T1000 (cell line): ENCODE measurements at places on chromosomes 16 and 17.

DNA sequence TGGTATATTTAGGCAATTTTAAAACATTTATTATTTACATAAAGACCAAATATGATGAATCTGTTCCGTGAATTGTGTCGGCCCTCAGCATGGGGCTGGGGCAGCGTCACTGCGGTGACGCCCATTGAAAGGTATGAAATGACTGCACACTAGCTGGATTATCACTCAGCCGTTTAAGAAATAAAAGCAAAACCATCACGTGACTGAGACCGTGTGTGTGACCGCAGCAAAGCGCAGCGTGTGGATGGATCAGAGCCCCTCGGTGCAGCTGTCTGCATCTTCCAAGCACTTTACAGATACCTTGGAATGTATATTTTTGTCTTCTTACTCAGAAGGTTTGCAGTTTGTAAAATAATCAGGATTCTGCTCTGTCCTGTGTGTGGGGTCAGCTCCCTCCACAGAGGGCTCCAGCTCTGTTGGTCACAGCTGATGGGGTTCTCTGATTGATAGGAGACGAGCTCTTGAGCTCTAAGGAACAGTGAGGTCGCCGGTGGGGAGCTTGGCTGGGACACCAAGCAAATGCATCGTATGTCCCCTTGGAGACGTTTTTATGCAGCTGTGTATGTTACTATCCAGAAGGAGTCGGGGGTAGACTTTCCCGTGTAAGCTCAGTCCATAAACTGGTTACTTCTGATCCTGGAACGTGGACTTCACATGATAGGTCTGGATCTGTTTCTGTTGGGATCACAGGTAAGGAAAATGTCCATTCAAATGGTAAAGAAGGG, 45.1 kb downstream of the WDR45B start:
- no peak for DNase-seq

- no peak for DNase-seq
These were observed 13.4 kb upstream of the DNAJA2 start for GRCh38 chr16:46986896-46987295.

DNA sequence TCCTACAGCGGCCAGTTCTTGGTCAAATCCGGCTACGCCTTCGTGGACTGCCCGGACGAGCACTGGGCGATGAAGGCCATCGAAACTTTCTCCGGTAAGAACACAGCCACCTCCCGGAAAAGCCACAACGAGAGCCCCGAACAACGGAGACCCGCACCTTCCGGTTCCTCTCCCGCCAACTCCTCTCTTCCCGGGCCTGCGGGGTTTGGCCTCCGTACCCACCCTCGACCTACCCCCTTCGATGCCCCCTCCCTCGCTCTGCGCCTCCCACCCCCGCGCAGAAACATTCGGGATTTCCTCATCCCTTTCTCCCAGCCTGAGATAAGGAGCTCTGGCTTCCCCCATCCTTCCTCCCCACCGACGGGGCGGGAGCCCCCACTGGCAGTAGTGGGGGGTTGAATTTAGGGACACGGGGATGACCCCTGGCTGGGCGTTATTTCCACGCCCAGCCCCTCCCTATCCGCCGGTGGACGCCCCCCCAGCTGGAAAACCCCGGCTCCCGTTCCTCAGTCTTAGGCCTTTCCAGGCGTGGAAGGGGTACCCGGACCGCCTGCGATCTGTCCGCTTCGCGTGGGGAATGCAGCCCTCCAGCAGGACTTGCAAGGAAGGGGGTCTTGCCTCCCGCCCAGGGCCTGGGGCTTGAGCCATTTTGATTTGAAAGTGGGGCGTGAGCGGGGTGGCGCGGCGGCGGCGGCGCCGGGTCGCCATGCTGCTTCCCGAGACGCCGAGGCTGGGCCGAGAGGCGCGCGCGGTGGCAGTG, 822 bp downstream of the IGF2BP1 start:
- DNase-seq: no peak

DNA sequence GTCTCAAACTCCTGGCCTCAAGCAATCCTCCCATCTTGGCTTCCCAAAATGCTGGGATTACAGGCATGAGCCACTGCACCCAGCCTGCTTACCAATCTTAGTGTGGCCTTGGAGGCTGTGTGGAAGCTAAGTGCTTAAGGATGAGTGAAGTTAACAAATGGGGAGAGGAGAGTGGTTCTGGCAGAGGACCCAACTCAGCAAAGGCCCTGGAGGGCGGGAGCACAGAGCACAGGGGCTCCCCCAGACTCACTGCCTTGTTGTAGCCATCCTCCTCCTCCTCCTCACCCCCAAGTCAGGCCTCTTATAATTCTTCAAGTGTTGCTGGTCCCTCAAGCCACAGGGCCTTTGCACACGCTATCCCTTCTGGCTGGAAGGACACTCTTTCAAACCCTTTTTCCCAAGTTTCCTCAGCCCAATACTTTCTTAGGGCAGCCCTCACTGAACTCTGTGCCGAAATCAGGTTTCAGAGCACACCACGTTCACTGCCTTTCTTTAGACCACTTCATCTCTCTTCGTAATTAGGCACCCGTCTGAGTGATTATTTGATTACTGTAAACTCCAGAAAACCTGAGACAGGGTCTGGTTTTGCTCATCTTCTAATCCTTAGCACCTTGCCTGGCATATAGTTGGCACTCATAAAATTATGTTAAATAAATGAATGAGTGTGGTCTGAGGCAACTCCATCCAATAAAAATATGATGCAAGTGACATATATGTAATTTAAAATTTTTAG, 23.4 kb downstream of the NGFR start:
- DNase-seq: no peak

- DNase-seq: no peak
These were observed 56.3 kb downstream of the ARHGAP27 start for GRCh38 chr17:45376171-45377005.

GRCh38 chr17:42271779-42272035, 4.5 kb downstream of the STAT5B start:
- DNase-seq: no peak

- no peak for DNase-seq
These were observed 113.8 kb downstream of the SOCS1 start for GRCh38 chr16:11142261-11142630.

GRCh38 chr17:81120695-81121621, 44.3 kb upstream of the PVALEF start:
- DNase-seq: no peak

GRCh38 chr16:4515611-4516233, 22.9 kb downstream of the CDIP1 start:
- no peak for DNase-seq

DNA sequence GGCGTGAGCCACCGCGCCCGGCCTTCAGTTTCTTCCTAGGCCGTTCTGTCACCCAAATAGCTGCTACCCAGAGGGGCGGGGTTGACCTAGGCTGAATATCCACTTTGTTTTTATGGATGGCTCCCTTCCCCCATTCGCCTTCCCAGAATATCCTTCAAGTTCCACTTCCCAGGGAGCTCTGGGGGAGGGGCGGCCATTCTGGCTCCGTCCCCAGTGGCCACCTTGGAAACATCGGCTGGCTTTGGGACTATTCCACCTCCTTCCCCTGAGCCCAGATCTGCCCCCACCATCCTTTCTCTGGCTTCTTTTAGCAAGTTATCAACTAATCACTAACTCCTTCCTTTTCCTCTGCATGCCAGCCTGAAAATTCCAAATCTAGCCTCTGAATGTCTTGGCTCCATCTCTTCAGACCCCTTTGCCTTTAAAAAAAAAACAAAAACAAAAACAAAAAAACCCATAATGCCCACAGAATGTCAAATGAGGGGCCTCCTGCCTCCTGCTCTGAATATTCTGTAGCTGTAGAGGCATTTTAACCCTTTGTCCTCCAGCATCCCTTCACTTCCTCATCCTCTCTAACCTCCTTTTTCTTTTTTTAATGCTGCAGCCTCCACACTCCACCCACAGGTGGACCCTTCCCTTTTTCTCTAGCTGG, 6.4 kb downstream of the ATP1B2 start:
- no peak for DNase-seq

GRCh38 chr17:80870401-80870800, 121.2 kb upstream of the CHMP6 start:
- no peak for DNase-seq

DNA sequence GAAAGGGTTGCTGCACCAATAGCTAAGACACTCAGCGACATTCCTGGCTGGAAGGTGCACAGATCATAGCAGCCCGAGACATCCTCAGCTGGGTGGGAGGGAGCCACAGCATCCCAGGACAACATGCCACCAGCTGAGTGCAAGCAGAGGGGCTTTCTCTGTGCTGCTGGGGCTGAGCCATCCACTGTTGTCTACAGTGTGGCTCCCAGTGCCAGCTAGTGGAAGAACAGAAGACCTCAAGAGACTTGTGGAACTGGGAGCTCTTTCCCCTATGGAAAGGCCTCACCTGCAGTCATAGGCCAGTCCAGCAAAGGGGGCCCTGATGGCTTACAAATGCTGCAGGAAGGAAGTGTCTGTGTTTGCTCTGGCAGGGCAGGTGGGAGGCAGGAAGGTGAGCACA, 131.0 kb downstream of the C16orf78 start:
- DNase-seq: no peak

DNA sequence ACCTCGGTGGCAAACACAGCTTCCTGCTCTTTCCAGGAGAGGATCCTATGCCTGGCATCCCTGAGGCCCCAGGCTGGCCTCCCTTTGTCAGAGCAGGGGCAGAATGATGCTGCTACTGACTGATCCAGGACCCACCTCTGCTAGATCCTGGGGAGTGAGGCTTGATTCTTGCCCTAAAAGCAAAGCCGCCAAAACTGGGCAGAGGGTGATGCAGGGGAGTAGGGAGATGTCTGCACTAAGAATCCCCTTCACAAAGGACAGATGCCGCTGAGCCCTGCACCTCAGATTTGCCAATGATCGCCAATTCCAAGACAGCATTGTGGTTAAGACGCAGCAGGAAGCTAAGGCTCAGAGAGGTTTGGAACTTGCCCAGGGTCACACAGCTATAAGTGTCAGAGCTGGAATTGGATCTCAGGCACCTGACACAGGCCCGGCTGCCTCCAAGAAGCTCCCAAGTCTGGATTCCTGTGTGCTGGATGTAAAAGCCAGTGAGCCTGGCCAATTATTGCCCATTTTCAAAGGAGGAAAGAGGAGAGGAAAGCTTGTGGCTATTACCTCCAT, 60.7 kb upstream of the TNRC6C start:
- DNase-seq: no peak

- no peak for DNase-seq
These were observed 11.3 kb upstream of the MAPT start for GRCh38 chr17:45883063-45883462.

DNA sequence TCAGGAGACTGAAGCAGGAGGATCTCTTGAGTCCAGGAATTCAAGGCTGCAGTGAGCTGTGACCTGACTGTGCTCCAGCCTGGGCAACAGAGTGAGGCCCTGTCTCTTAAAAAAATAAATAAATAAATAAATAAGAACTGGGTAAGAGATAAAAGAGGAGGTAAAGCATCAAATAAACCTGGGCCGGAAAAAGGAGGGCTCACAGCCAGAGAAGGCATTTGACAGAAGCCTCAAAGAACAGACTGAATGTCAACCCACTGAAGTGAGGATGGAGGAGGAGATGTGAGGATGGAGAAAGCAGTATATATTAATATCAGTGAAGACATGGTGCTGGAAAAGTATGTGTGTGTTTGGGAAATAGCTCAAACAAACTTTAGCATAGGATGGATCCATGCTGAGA, 6.1 kb downstream of the NOG start:
- no peak for DNase-seq

GRCh38 chr17:81111066-81111465, 54.2 kb upstream of the PVALEF start:
- no peak for DNase-seq

DNA sequence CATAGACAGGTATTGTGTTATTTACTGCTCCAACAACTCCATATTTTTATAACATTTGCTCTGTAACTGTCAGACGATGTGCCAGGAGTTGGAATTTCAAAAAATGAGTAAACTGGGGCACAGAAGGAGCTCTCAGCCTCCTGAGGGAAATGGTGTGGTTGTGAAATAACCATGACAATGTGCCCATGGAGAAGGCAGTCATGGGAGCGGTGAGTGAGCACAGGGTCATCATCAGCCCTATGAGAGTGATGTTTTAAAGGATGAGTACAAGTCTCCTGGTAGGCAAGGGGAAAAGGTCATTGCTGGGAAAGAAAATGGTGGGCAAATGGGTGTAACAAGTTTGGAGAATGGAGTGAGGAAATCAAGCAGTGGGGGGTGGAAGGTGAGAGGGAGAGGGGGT, 115.0 kb upstream of the SEC14L1 start:
- DNase-seq: no peak

- no peak for DNase-seq
These were observed 16.5 kb downstream of the XYLT1 start for GRCh38 chr16:17454162-17454730.

GRCh38 chr16:31273676-31274075, 13.9 kb downstream of the ITGAM start:
- DNase-seq: no peak

GRCh38 chr16:57711993-57712392, 17.4 kb downstream of the DRC7 start:
- no peak for DNase-seq

GRCh38 chr16:5490499-5490898, 392.9 kb upstream of the EEF2KMT start:
- no peak for DNase-seq

GRCh38 chr17:19534562-19535149, 1.0 kb downstream of the SLC47A1 start:
- no peak for DNase-seq

DNA sequence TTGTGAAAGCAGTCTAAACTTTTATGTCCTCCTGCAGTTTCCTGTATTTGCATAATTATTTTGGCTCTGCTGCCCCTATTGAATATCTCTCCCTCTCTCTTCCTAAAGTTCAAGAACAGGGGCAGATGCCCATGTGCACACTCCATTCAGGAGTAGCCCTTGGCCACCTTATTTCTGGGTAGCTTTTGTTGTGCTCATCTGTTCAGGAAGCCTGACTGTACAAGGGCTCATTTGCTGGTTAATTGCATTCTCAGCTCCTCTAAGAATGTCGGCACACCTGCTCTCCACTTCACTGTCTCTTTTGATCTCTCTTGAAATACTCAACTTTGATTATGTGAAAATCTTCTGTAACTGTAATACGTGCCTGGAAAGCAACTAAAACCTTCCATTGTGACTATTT, 1378.8 kb upstream of the CDH8 start:
- DNase-seq: no peak

- DNase-seq: no peak
These were observed 34.3 kb downstream of the C17orf75 start for GRCh38 chr17:32307658-32308057.

DNA sequence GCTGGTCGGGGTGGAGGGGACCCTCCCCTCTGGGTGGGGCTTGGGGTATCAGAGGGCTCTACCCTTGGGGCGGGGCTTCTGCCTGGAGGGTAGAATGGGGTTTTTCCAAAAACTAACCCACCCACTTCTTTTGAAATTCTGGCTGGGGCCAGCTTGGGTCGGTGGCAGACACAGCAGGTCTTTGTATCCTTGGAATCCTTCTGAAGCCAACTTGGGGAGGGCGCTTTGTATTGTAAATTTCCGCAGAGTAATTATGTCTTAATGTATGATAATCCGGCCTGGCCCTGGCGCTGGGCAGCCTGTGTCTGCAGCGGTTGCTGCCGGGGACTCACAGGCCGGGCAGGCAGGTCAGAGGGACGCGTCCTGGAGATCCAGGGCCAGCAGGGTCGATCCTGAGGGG, 33.9 kb upstream of the GSE1 start:
- no peak for DNase-seq
